ENCODE measurements at places on chromosomes 16 and 17.

DNA sequence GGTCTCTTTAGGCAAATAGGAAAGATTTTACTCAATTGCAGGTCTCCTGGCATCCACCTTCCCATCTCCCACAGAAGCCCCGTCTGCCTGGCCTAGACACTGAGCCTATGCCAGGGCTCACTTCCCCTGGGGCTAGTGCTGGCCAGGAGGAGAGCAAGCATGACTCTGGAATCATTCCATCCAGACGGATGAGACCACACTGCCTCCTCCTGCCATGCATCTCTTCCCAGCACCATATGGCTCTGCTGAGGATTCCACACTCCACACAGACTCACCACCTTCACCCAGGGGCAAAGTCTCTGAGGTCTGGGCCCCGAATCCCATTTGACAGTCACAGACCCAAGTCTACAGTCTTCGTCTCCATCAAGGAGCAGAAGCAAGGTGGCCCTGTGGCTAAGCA lies 346.5 kb downstream of the C16orf95 start:
- H3K27ac ChIP-seq: no peak overlapping the region
- H3K36me3 ChIP-seq: no peaks in the 10 kb centered on the region
- H3K4me1 ChIP-seq: no peaks in the 10 kb centered on the region
- DNase-seq: no peak
- no peaks in the 10 kb centered on the region for H3K27me3 ChIP-seq

GRCh38 chr16:17134586-17134985 lies 336.2 kb downstream of the XYLT1 start:
- H3K36me3 ChIP-seq: peaks cover 52% of the 10 kb centered on the region
- no peak overlapping the region for H3K27ac ChIP-seq
- H3K27me3 ChIP-seq: no peaks in the 10 kb centered on the region
- H3K4me1 ChIP-seq: peaks cover 8% of the 10 kb centered on the region

DNA sequence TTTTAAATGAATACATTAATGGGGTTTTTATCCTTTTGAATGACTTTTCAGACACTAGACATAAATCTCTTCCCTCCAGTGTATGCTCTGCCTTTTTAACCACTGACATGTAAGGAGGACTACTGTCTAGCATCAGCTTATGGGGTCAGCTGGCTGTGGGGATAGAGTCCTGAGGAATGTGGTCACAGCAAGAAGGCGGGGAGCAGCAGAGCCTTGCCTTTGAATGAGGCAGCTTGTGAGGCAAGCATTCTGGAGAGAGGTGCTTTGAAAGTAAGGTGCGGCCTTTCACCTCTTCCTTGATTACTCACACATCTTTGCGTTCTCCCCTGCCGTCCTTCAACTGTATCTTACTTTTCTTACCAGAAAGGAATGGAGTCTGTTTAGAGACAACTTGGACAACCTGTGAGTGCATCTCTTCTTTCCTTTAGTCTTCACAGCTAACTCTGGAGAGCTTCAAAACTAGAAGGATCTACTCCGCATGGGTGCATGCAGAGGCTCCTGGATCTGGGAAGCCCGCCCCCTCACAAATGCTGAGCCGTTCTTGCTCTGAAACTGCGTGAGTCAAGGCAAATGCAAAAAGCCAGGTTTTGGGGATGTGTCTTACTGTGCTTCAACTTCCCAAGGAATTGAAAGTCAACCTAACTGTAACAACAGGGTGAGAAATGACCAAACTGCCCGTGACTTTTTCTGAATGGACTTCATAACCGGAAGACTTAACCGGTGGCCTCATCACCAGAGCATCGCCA lies 49.9 kb downstream of the ADCY7 start:
- no peak for DNase-seq
- peaks cover 13% of the 10 kb centered on the region for H3K4me1 ChIP-seq
- peak overlapping the region; percentile 65 for H3K27ac ChIP-seq
- H3K36me3 ChIP-seq: peaks cover 79% of the 10 kb centered on the region

GRCh38 chr16:57536306-57537193 lies at the start of gene CCDC102A:
Gene CCDC102A (minus strand): TSS chr16:57536571. CDS start chr16:57529177, 7,394 bp downstream.
- H3K4me3 ChIP-seq: peak within 1 kb of the TSS; percentile 83
- peak within 1 kb of the TSS; percentile 79 for H3K27ac ChIP-seq
- no peaks in the 10 kb centered on the region for H3K36me3 ChIP-seq
- peaks cover 60% of the 10 kb centered on the region for H3K4me1 ChIP-seq

DNA sequence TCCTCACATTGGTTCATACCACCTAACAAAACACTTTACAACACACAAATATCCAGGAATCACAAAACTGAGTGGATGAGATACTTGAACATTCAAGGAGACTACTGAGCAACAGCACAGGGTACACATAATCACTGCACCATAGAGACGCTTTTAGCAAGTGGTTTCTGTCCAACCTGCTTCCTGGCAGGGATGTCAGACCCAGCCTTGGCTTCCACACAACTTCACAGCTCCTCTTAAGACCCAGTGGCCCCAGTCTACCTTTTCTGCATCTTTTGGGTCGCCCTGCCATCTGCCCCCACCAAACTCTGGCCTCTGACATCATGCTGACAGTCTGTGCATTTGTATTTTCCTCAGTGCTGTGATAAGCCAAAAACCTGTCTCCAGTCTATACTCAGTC lies 5.9 kb upstream of the CORO6 start:
- DNase-seq: no peak
- peaks cover 31% of the 10 kb centered on the region for H3K4me1 ChIP-seq
- peaks cover 40% of the 10 kb centered on the region for H3K36me3 ChIP-seq
- no peaks in the 10 kb centered on the region for H3K27me3 ChIP-seq

DNA sequence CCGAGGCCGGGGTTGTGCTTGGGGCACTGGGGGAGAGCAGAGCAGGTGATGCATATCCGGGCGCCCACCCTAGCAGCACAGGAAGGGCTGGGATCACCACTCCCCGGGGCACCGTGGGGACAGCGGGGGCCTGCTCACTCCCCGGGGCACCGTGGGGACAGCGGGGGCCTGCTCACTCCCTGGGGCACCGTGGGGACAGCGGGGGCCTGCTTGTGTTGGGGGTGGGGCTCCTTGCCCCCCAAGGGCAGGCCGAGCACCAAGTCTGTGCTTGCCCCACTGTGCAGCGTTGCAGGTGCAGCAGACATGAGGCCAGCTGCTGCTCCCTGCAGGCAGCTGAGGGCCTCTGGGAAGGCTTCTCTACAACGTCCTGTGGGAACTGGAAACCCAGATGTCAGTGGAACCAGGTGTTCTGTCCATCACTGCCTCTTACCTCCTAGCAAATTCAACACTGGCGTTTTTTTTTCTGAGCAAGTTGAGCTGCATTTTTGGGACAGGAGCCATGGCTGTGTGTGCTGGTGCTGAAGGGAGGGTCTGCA lies 25.0 kb upstream of the ZNF750 start:
- peaks cover 44% of the 10 kb centered on the region for H3K36me3 ChIP-seq
- DNase-seq: no peak
- H3K27me3 ChIP-seq: no peaks in the 10 kb centered on the region
